Activated CD4-positive, CD25-positive, alpha-beta regulatory T cell treated with anti-CD3 and anti-CD28 coated beads, Interleukin-2, amount 50 U/mL, for 72 hours (primary cell): ENCODE measurements at places on chromosomes 7 and 10.

DNA sequence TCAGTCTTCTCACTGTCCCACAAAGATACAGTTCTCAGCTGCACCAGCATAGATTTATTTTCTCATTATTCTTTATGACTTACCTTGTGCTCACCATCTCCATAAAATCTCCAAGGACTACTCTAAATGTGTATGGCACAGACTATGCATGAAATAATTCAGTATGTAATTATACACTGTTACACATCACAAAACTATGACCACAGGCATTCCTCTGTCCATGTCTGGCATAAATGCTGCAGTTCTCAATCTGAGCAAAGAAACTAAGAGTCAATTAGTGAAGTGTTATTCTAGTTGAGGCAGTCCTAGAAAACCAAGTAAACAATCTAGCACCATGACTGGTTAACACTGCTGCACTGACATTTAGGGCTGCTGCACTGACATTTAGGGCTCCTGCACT lies 2.7 kb downstream of the CYCS start:
- no peak for DNase-seq

DNA sequence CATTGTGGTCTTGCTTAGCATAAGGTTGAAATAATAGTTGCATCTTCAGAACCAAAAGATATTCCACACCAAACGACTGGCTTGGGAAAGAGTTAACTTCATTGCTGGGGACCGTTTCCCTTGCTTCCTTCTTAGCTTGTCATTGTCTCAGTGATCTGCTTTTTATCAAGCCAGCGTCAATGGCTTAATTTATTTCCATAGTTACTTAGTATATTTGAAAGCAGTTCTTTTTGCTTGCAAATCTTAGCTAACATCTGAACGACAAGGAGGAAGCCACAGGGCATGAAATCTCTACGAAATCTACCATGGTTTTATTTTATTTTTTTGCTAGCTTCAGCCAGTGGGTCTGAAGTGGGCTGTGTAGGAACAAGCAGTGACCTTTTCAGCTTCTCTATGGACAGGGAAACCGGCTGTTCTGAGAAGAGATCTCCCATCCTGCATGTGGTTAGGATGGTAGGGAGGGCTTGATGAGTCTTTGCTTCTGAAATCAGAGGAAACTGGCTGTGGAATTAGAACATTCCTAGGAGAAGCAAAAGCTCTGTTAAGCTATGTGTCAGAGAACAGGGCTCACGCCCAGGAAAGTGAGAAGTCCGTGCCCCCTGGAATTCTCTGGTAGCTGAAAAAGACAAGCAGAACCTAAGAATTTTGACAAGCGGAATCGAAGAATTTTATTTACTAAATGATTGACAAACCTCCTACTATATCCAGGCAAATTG lies 8.0 kb downstream of the SLC18A2 start:
- DNase-seq = no peak

DNA sequence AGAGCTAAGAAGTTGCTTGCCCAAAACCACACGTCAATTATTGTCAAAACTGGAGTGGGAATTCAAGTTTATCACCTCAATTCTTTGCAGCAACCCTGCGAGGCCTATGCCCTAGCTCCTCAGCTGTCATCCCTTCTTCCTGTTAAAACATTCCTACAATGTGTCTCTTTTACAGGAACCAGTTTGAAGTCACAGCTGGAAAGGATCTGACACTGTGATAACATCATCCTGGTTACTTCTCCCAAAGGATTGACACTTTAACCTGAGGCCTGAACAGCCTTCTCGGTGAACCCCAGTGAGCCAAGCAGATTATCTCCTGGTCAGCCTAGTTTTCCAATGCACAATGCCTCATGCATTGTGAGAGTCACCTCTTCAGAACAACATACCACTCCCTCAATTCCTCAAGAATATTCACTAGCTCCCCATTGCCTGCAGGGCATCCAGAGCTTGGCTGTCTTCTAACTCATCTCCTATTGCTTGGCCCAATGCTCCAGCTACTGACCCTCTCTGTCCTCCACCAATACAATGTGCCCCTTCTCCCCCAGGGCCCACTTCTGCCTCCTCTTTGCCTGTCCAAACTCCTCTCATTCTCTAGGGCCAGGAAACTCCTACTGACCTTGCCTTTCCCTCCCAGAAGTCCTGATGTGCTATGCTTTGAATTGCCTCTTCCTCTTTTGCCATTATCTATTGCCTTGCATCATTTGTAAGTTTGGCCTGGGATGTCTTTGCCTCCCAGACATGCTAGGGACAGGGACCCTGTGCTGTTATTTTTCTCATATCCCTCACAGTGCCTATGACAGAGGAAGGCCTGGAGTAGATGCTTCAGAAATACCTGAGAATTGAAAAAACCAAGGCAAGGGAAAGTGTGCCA lies 10.4 kb upstream of the DLG5 start:
- DNase-seq = no peak

DNA sequence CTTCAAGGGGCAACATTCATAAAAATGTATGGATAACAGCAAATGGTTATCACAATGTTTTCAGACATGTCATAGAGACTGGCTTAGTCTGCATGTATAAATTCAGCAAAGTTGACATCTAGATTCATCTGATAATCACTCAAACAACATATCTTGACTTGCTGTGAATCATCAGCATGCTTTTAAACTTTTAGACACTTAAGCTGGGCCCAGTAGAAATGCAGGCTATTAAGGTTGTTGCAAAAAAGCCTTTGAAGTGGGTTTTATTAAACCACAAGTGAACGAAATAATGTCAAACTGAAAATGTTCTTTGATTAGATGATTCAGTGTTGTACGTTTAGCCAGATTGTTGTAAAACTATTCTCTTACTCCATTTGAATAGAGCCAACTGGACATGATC lies 759.6 kb downstream of the NXPH1 start:
- no peak for DNase-seq
